ENCODE measurements at places on chromosomes 16 and 17.

GRCh38 chr17:72843591-72843990 lies 248.9 kb downstream of the SLC39A11 start:
- DNase-seq = no peak

DNA sequence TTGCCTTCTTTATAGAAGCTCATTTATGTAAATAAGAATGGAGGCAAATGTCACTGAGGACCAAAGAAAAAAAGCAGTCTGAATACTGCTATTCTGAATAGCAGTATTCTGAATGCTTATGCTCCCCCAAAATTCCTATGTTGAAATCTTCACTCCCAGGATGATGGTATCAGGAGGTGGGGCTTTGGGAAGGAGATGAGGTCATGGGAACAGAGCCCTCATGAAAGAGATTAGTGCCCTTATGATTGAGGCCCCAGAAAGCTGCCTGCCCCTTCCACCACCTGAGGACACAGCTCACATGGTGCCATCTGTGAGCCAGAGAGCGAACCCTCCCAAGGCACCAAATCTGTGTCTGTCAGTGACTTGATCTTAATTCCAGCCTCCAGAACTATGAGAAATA lies 28.8 kb downstream of the HEATR6 start:
- no peak for DNase-seq

- DNase-seq = no peak
Measured at GRCh38 chr17:28258347-28258887, 60.6 kb upstream of the TMEM97 start.

DNA sequence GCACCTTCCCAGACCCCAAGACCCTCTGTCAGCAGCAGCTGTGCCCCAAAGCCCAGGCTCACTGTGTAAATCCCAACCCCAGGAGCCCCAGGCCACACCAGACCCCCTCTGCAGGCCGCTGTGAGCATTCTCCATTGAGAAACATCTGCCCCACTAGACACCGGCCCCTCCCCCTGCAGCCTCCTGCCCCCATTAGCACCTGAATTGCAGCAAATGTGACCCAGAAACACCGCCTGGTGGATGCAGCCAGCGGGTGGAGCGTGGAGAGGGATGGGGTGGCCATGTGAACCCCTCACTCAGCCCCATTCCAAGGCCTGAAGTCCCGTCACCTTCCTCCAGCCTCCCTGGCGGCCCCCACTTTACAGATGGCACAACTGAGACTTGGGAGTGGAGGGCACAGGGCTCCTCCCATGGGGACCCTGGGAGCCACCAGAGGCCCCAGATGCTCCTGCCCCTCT lies 2.2 kb downstream of the UBALD1 start:
- DNase-seq = no peak

Data from activated T-helper 9 cell treated with anti-CD3 and anti-CD28 coated beads, Interleukin-2, amount 50 U/mL, for 16 hours (primary cell).